ENCODE measurements at places on chromosomes 2 and 18.

DNA sequence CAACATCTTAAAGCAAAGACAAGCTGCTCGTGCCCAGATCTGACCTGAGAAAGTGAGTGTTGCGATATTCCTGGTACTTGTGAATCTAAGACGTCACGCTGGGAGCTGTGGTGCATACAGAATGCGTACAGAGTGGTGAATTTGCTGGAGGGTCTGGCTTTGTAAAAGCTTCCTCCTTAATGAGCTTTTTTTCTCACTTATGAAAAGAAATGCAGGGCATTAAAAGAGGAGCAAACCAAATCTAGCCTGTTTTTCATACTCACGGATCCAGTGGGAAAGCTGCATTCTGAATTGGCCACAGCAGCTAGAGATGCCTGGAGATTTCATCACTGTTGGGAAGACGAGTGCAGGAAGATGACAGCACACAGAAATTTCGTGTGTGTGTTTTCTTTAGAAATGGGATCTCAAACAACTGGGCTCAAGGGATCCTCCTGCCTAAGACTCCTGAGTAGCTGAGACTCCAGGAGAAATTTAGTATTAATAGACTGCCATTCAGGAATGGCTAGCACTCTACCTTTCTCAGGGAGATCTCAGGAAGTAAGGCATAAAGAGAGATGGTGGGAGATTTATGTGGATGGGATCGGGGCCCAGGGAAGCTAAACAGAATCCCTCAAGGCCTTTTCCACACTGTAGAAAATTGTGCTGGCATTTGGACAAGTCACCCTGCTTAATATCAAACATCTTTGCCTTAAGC lies 181.3 kb downstream of the ALPK2 start:
- DNase-seq: no peak

DNA sequence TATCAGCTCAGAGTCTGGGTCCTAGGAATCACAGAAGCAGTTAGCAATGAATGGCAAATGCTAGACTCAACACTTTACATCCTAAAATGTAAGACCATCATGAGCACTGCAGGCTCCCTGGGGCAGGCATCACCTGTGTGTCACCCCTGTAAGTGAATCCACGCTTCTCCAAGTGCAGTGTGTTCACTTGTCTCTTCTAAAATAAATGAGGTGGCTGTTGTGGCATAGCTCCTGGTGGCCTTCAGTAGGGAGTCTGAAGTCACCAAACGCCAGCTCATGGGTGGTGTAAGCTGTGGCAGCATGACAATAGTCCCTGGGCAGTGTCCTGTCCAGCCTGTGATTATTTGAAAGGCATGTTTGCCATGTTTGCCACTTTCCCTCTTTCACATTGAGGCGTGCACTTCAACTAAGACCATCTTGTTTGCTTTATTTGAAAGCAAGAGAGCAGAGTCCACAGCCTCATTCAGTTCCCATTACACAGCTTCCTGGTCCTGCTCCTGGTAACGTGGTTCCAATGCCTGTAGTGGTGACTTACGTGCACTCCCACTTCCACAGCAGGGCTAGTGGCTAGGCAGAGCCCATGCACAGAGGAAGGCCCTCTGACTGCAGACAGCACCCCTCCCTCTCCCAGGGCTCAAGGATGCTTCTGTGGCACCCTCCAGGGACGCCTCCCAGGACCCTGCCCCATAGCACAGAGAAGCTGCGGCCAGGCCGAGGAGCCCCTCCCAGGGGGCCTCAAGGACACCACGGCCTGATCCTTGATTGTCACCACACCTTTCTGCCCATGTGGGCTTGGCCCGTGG lies 24.3 kb downstream of the COA5 start:
- DNase-seq: no peak

- DNase-seq: no peak
Observed at GRCh38 chr2:210496512-210496911, 20.0 kb upstream of the LANCL1 start.

DNA sequence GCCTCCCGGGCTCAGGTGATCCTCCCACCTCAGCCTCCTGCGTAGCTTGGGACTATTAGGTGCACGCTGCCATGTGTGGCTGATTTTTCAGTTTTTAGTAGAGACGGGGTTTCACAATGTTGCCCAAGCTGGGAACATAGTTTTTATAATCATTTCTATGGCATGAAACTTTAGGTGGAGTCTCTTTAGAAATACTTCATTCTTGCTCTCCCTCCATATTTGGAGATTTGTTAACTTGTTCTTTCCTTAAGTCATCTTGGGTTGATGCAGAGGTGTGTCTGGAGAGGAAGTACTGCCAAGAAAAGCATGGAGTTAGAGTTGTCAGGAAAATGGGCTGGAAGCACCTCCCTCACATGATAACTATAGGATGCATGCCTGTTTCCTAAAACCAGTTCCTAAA lies 17.4 kb downstream of the ZNF532 start:
- DNase-seq: no peak

DNA sequence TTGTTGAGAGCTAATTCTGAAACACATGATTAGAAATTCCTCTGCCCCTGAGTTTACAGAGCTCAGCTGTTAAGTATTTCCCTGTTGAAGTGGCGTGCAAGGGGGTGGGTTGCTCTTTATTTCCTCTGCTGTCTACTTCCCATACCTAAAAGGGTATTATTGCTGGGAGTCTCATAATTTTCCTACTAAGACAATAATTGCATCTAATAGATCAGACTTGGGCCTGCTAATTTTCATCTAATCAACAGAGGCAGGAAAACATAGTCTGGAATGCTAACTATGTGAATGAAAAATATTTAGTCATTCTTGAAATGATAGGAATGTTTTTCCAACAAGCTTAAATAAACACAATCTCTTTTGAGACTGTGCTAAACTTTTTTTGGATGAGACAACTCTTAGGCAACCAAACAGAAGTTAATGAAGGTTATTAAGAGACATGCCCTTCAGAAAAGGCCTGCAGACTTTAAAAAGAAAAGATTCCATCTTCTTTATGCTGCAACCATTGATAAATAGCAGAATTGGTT lies 111.4 kb downstream of the FEZ2 start:
- DNase-seq: no peak

- no peak for DNase-seq
Observed at GRCh38 chr18:24227977-24228666, 89.3 kb downstream of the CABYR start.

DNA sequence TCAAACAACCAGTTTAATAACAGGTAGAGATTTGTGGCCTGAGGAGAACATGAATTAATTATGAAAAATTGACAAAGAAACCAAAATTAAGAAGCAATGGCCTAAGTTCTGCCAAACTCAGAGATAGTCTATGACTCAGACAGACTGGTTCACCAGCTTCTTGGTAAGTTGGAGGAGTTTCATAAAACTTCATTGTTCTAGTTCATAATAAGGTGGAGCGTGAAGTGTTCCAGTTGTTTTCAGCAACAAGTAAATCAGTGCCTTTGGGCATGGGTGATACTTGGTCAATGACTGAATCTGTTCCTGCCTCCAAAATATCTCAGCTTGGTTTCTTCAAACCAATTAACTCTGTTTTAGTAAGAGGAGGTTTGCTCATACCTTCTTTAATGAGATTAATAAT lies 40.0 kb downstream of the SLC40A1 start:
- DNase-seq: no peak

- no peak for DNase-seq
Observed at GRCh38 chr18:23617412-23618014, 31.2 kb upstream of the NPC1 start.

DNA sequence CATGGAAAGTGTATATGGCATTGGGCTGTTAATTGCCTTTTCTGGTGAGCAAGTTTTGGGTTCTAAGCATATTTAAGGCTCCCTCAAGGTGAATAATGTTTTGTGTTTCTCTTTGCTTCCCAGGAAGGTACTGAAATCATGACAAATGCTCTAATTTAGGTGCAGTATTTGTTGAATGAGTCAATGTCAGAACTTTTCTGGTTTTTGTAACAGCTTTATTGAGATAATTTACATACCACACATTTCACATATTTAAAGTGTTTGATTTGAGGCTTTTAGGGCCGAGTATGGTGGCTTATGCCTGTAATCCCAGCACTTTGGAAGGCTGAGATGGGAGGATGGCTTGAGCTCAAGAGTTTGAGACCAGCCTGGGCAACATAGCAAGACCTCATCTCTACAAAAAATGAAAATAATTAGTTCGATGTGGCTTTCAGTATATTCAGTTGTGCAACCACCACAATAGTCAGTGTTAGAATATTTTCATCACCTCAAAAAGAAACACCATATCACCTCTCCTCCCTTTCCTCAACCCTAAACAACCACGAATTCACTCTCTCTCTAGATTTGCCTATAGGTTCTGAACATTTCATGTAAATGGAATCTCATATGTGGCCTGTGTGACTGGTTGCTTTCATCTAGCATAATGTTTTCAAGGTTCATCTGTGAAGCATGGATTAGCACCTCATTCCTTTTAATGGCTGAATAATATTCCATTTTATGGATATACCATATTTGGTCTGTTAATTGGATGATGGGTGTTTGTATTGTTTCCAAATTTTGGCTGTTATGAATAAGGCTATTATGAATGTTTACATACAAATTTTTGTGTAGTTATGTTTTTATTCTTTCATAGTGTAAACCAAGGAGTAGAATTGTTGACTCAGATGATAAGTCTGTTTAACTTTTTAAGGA lies 54.9 kb downstream of the MGAT5 start:
- no peak for DNase-seq

DNA sequence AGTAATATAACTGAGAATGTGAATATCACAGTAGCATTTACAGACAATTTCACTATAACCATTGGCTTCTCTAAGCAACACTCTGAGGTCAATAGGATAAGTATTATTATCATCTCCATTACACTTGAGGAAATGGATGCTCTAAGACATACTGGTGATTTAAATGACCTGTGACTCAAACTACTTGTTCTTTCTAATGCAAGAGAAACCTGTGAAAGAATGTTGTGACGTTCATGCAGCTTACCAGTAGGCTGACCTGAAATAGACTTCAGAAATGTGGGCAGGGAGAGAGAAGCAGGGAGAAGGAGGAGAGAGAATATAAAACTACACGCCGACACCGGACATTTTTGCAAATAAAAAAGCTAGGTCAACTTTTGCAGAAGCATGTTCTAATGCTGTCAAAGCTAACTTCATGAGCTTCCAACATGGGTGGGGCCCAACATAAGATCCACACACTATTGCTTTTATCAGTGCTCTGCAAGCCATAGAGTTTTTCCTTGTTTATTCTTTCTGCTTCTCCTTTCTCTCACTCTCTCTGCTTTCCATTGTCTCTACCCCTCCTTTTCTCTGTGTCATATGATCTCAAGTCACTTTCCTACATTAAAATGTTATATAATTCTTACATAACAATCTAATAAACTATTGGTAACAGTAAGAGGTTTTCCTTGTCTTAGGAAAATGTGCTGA lies 217.6 kb upstream of the FN1 start:
- DNase-seq: no peak

GRCh38 chr18:74331404-74331803 lies 15.8 kb downstream of the C18orf63 start:
- DNase-seq: no peak

- no peak for DNase-seq
Observed at GRCh38 chr2:54667726-54668650, 55.5 kb upstream of the EML6 start.

DNA sequence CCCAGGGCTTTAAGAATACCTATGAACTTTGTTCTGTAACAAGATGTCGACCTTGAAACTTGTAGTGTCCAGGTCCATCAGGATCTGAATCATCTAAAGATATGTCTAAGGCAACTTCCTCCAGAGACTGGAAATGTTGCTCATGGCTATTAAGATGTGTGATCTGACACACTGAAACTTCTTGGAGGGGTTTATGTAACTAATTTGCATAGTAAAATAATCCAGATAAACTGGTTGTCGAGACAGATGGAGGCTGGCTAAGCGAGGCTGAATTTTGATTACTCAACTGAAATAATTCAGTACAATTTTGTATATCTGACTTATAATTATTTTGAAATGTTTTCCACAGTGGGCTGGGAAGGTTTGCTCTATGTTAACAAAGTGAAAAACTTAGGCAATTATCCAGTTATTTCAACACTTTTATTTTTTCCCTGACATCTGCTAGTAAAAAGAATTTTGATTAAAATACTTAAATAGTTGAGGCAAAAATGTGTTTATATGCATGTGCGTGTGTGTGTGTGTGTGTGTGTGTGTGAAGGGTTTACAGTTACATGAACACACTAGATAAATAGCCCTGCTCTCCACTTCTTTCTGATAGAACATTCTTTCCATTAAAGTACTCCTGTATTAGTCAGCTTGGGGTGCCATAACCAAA lies 11.4 kb upstream of the MAP3K20 start:
- no peak for DNase-seq

- DNase-seq: no peak
Observed at GRCh38 chr2:109139002-109139401, 10.0 kb downstream of the SH3RF3 start.

GRCh38 chr2:69387770-69388481 lies 899 bp upstream of the GFPT1 start:
- no peak for DNase-seq

GRCh38 chr2:11665510-11666362 lies 4.3 kb downstream of the NTSR2 start:
- no peak for DNase-seq

- no peak for DNase-seq
Observed at GRCh38 chr2:6977786-6978185, 60.6 kb downstream of the RNF144A start.

- DNase-seq: no peak
Observed at GRCh38 chr2:223225266-223225665, 173.3 kb downstream of the KCNE4 start.

DNA sequence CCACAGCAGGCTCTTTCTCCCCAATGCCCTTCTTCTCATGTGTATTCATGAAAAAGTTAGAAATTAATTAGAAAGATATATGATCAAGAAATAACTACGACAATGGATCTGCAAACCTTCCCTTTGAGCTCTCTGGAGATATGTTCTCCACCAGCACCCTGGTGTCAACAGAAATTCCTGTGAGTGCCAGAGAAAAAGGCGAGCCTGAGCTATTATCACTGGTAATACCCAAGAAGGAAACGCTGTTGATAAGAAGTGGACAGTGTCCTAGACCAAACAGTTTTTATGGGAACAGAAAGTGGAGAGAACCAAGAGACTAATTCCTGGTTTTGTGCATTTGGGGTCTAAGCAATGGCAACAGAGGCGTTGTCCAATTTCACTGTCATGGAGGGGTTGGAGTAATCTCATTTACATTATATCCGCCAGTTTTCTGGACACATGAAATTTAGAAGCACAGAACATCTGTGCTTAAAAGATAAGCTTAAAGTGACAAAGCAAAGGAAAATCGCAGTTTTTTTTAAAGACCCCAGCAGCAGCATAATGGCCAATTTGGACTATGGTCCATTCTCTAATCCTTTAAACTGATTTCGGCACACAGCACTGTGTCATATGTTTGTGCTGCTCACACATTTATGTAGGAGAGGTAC lies 47.2 kb upstream of the CDC42EP3 start:
- DNase-seq: no peak

DNA sequence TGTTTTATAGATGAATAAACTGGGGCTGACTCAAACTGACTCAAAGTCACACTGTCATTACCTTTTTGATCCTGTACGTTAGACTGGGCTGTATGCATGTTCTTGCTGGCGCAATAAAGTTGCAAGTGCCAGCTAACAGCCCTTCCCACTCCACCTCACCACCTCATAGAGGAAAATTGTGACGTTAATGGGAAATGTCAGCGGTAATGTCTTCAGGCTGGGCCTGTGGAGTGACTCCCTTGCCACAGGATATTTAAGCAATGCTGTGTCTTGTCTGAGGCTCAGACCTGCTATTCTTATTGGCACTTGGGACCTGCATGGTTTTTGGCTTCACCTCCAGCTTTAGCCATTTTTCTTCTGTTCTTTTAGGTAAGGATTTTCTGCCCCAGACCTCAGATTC lies 25.2 kb upstream of the CASP10 start:
- DNase-seq: no peak

- DNase-seq: no peak
Observed at GRCh38 chr2:9091811-9092210, 88.3 kb upstream of the MBOAT2 start.

- no peak for DNase-seq
Observed at GRCh38 chr2:52269696-52270485, 1238.0 kb upstream of the NRXN1 start.

Data from stimulated activated CD8-positive, alpha-beta memory T cell treated with anti-CD3 and anti-CD28 coated beads, Interleukin-7, amount 100 ng/mL, for 1 hour (primary cell).